Dermis blood vessel endothelial cell (primary cell): ENCODE measurements at places on chromosomes 2 and 18. TPM values are rescaled to one million over a fixed set of nuclear protein-coding genes. Genes with fewer than 3 reads are reported as not detected.

Gene ST6GAL2
- 0.28 TPM in 1 of 2 replicates, not detected in the other for total RNA-seq

Gene BMP10
- not detected in 2 replicates for total RNA-seq

Gene TRABD2A
- total RNA-seq, result 0.23 and 1.4 TPM in 2 replicates

Gene EN1
- total RNA-seq, result not detected in 2 replicates

Gene MEP1B
- not detected in 2 replicates for total RNA-seq

Gene C1GALT1C1L
- total RNA-seq, result 0.17 and 0.37 TPM in 2 replicates

Gene REG3G
- total RNA-seq, result not detected in 2 replicates

Gene ARHGEF33
- 0.14 and 0.34 TPM in 2 replicates for total RNA-seq

Gene ADCYAP1
- total RNA-seq, result not detected in 2 replicates

Gene CDH19
- total RNA-seq, result not detected in 2 replicates

Gene FARSB
- 5.4 and 14.1 TPM in 2 replicates for total RNA-seq

Gene CEP68
- 38.5 and 44.4 TPM in 2 replicates for total RNA-seq

Gene MARCHF4
- 1.5 TPM in 2 replicates for total RNA-seq

Gene PLEKHH2
- 0.14 and 1.5 TPM in 2 replicates for total RNA-seq

Gene FEZ2
- total RNA-seq, result 103 and 115 TPM in 2 replicates

Gene HOXD13
- under 0.01 TPM in 1 of 2 replicates, not detected in the other for total RNA-seq

Gene CNRIP1
- 45.3 and 52.3 TPM in 2 replicates for total RNA-seq

Gene KCNG3
- total RNA-seq, result not detected in 2 replicates

Gene DSG3
- total RNA-seq, result not detected in 2 replicates

Gene NT5DC4
- not detected in 2 replicates for total RNA-seq

Gene ZSWIM2
- total RNA-seq, result not detected in 2 replicates

Gene APOB
- under 0.01 and 0.09 TPM in 2 replicates for total RNA-seq

Gene CAVIN2
- 430 and 571 TPM in 2 replicates for total RNA-seq

Gene ZNF407
- total RNA-seq, result 22.8 and 24.0 TPM in 2 replicates

Gene PFN4
- total RNA-seq, result 0.23 and 1.7 TPM in 2 replicates

Gene C2orf80
- total RNA-seq, result not detected in 2 replicates

Gene SKOR2
- total RNA-seq, result not detected in 2 replicates

Gene ACADL
- total RNA-seq, result under 0.01 and 0.19 TPM in 2 replicates

Gene IL1B
- 0.14 and 0.17 TPM in 2 replicates for total RNA-seq

Gene NUP35
- 13.8 and 20.1 TPM in 2 replicates for total RNA-seq

Gene PUM2
- 48.0 and 81.2 TPM in 2 replicates for total RNA-seq

Gene RBKS
- total RNA-seq, result 0.98 and 1.2 TPM in 2 replicates

Gene COX5B
- total RNA-seq, result 148 and 337 TPM in 2 replicates

Gene ALPI
- total RNA-seq, result not detected in 2 replicates

Gene ZNF516
- 12.3 and 13.2 TPM in 2 replicates for total RNA-seq

Gene UGT1A5
- total RNA-seq, result not detected in 2 replicates

Gene REG1B
- total RNA-seq, result not detected in 2 replicates

Gene OTX1
- total RNA-seq, result 0.34 TPM in 1 of 2 replicates, not detected in the other

Gene CXCR2
- not detected in 2 replicates for total RNA-seq

Gene POTEE
- 0.17 and 0.47 TPM in 2 replicates for total RNA-seq

Gene GNAL
- 0.51 and 0.68 TPM in 2 replicates for total RNA-seq

Gene RIT2
- not detected in 2 replicates for total RNA-seq

Gene TIMM21
- total RNA-seq, result 20.4 and 32.5 TPM in 2 replicates

Gene SCYGR6
- not detected in 2 replicates for total RNA-seq

Gene CTDP1
- total RNA-seq, result 31.1 and 38.0 TPM in 2 replicates

Gene EGR4
- total RNA-seq, result not detected in 2 replicates

Gene C18orf54
- 9.4 and 20.1 TPM in 2 replicates for total RNA-seq

Gene GPR35
- 0.33 and 0.85 TPM in 2 replicates for total RNA-seq

Gene ALPP
- total RNA-seq, result not detected in 2 replicates

Gene TUBB8B
- 0.14 TPM in 1 of 2 replicates, not detected in the other for total RNA-seq

Gene CD8B
- not detected in 2 replicates for total RNA-seq

Gene DES
- not detected in 2 replicates for total RNA-seq

Gene NEB
- total RNA-seq, result 1.0 and 1.2 TPM in 2 replicates

Gene NFU1
- 42.6 and 44.9 TPM in 2 replicates for total RNA-seq
